ENCODE measurements at places on chromosomes 7 and 10.

GRCh38 chr7:48252995-48253394 is 81.7 kb downstream of the ABCA13 start:
- DNase-seq, result no peak

GRCh38 chr10:6721964-6722615 is 142.0 kb upstream of the PRKCQ start:
- peak; percentile 95 for DNase-seq

GRCh38 chr7:50591480-50592438 is 26.6 kb upstream of the DDC start:
- no peak for DNase-seq

DNA sequence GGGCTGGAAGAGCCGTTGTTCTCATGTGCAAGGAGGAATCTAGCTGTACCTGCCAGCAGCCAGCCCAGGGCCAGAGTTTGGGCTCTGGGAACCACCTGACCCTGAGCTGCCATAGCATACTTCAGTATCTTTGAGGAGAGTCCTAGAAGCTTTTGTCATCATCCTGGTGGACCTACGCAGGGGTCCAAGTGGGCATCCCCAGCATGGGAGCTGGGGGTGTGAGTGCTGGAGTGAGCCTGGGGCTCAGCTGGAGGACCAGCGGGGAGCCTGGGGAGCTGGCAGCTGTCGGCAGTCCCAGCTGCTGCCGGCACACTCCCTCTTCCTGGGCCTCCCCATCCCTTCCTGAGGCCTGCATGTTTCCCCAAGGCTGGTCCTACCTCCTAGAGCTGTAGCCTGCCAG is 32.5 kb downstream of the C10orf105 start:
- DNase-seq, result no peak

- DNase-seq, result no peak
These were observed 42.4 kb upstream of the ZMYND11 start for GRCh38 chr10:92846-93245.

- DNase-seq, result no peak
These were observed 9.5 kb downstream of the LMOD2 start for GRCh38 chr7:123665157-123665556.

DNA sequence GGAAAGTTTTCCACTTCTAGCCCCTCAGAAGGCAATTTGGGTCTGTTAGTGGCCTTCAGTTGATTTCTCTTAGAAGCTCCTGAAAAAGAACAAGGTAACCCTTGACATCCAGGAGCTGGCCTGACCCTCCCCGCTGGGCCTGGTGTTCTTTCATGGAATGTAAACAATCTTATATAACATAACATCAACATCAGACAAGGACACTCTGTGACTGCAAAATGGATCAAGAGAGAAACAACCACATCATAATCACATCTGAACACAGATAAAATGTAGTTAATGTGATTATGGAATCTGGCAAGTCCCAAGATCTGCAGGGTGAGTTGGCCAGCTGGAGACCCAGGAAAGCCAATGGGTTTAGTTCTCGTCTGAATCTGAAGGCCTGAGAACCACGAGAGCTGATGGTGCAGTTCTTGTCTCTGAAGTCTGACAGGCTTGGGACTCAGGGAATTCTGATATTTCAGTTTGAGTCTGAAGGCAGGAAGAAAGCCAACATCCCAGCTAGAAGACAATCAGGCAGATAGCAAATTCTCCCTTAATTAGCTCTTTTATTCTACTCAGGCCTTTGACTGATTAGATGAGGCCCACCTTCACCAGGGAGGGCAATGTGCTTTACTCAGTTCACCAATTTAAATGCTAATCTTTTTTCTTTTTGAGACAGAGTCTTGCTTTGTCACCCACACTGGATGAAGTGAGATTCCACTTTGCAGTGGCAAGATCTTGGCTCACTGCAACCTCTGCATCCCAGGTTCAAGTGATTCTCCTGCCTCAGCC is 91.4 kb upstream of the NAMPT start:
- no peak for DNase-seq

DNA sequence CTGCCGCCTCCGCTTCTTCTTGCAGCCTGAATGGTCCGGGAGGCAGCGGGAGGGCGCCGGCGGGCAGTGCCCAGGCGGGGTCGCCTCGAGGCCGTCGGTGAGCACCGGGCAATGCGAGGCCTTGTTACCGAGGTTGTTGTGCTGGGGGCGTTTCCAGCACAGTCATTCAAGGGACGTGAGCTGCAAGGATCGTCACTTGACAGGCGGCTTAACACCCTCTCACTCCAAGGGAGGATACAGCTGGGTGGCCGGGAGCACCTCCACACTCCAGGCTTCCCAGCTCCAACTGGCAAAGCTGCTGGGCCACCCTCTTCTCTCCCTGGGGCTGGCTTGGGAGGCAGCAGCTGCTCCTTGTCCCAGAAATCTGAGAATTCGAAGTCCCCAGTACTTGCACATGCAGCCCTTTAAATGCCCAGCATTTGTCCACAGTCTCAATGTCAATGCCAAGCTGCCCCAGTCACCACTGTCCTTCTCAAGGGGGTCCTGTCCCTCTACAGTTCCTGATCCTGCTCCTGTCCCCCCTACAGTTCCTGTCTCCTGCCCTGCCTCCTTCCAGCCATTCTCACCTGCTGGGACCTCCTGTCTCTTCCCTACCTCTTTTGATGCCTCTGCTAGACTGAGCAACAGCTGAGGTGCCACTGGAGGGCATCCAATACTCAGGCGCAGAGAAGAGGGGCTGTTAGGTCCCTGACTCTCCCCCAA is 4.4 kb upstream of the HOXA11 start:
- DNase-seq, result peak; percentile 75

DNA sequence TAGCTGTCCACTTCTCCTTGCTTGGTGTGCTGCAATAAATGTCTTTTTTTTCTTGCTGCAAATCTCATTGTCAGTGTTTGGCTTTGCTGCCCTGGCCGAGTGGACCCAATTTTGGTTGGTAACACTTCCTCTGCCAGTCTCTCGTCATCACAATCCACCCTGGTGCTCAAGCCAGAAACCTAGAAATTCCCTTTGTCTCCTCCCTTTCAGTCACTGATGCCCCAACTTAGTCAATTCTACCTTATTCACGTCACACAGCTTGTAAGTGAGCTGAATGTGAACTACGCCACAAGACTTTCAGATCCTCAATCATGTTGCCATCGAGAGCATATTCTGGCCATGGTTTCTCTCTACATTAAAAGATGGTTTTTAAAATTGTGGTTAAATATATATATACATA is 13.0 kb upstream of the FRA10AC1 start:
- no peak for DNase-seq

- DNase-seq, result no peak
These were observed 1.1 kb upstream of the ING3 start for GRCh38 chr7:120949393-120949911.

DNA sequence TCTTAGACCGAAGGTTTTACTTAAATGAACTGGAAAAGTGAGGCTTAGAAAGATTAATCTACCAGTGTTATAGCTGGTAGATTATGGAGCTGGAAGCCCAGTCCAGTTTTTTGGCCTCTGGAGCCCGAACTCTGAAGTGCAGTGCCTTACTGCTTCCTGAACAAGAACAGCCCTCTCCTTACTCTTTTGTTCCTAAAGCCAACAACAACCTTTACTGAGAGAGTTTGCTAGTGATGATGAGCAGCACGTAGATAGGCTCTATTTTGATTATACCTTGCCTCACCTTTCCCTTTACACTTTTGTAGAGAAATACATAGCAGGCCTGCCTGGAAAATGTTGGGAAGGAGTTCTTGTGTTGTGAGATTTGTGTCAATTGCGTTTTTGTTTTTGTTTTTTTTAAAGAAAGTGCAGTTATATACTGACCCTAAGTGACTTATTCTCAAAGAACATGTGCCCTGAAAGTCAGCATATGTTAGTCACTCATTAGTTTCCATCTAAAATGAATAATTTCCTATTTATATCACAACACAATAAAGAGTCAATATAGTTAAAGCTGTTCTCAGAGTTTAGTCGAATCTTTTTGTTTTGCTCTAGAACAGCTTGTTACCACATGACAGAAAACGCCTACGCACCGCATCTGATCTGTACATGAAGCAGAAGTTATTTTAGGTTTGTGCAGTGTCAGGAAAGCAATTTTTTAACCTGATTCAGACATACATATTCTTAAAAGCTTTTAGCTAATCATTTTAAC is 33.0 kb downstream of the PLEKHA1 start:
- no peak for DNase-seq

GRCh38 chr10:74194999-74195398 is 44.0 kb downstream of the ADK start:
- no peak for DNase-seq

DNA sequence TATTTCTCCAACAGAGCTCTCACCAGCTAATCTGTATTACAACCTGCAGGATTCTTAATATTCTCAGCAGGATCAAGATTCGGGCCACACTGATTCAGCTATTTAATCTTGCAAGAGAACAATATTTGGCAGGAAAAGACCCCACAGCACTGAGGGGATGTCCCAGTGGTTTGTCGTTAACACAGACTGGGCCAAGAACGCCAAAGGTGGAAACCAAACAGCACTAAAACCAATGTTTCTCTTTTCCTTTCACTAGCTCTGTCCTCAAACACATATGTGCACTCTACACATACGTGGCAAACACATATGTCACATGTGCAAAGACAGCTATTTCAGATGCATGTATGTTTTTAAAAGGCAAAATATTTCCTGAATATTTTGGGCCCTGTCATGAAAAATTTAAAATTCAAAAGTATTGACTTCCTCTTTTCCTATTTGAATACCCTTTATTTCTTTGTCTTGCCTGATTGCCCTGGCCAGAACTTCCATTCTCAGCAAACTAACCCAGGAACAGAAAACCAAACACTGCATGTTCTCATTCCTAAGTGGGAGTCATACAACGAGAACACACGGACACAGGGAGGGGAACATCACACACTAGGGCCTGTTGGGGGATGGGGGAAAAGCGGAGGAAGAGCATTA is 51.7 kb upstream of the NEBL start:
- no peak for DNase-seq

DNA sequence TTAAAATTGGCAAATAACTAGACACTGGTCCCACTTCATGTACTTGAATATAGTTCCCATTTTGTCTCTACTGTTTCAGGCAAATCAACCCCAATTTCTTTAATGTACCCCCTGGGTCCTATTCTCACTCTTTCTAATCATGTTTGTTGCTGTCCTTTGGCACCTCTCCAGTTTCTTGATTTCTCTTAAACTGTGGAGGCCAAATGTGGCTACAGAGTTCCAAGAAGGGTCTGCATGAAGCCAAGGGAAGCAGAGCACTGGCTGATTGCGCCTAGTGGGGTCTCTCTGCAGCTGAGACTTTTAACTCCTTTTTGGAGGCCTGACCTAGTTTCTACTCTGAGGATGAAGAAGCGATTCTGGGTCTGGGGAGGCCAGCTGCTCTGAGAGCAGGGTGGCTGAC is 6.7 kb upstream of the ADAM12 start:
- no peak for DNase-seq

DNA sequence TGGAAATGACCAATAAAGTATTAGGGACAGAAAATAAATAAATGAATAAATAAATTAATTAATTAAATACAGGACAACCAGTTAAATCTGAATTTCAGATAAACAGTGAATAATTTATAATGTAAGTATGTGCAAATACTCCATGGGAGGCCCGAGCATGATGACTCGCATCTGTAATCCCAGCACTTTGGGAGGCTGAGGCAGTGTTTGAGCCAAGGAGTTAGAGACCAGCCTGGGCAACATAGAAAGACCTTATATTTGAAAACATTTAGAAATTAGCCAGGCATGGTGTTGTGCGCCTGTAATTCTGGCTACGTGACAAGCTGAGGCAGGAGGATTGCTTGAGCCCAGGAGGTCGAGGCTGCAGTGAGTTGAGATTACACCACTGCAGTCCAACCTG is 123.7 kb downstream of the CUL2 start:
- DNase-seq, result no peak

- no peak for DNase-seq
These were observed 25.3 kb upstream of the ACSM6 start for GRCh38 chr10:95168694-95169093.

DNA sequence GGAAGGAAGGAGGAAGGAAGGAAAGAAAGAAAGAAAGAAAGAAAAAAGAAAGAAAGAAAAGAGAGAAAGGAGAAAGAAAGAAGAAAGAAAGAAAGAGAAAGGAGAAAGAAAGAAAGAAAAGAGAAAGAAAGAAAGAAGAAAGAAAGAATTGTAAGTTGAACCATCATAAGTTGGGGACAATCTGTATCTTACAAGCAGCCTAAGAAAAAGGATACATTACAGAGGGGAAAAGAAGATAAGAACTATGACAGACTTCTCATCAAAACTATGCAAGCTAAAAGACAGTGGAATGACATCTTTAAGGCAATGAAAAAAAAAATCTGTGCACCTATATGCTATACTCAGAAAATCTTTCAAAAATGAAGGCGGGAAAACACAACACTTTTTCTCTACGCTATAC is 50.3 kb upstream of the SP4 start:
- DNase-seq, result no peak

DNA sequence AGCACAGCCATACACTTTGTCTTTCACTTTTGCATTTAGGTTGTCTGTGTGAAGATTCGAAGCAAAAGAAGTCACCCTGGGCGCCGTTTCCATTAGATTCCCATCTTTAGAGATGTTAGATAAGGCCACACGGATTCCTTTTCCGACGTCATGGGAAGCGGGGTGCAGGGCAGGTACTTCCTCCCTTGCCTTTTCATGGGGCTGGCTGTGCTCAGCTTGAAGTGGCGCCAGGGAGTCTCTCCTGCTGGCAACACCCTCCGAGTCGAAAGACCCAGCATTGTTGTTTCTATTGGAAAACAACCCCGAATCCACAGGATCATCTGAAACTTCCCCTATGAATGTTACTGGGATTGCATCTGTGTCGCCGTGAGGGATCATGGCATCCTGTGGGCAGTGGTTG is 246.4 kb upstream of the GRB10 start:
- DNase-seq, result no peak

- DNase-seq, result no peak
These were observed 101.2 kb upstream of the KLF6 start for GRCh38 chr10:3886191-3886590.

GRCh38 chr7:8605221-8605620 is 171.8 kb downstream of the NXPH1 start:
- no peak for DNase-seq

DNA sequence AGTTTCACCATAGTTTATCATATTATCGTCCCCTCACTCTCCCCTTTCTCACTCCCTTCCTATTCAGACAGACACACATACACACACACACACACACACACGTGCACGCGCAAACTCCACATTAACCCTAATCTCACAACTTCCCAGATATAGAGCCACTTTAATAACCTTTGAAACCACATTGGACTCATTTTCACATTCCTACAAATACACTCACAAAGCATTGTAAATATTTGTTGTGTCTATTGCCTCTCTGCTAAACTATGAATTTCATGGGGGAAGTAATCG is 433.6 kb downstream of the GRM8 start:
- no peak for DNase-seq

Measured in HFFc6 (cell line).